ENCODE measurements at places on chromosomes 2 and 18.

GRCh38 chr2:9897331-9897737 is 54.1 kb downstream of the TAF1B start:
- peaks cover 9% of the 10 kb centered on the region for H3K36me3 ChIP-seq
- DNase-seq = no peak
- H3K27ac ChIP-seq = no peak overlapping the region
- no peak overlapping the region for H3K4me3 ChIP-seq

GRCh38 chr2:130912471-130912870 is 75.8 kb downstream of the ARHGEF4 start:
- no peak for DNase-seq
- H3K36me3 ChIP-seq = no peaks in the 10 kb centered on the region
- H3K27me3 ChIP-seq = peaks cover 29% of the 10 kb centered on the region
- H3K4me3 ChIP-seq = no peak overlapping the region

- no peak for DNase-seq
- H3K27ac ChIP-seq = no peak overlapping the region
- no peaks in the 10 kb centered on the region for H3K27me3 ChIP-seq
- H3K36me3 ChIP-seq = no peaks in the 10 kb centered on the region
Observed at GRCh38 chr2:14557111-14557510, 75.4 kb upstream of the LRATD1 start.

DNA sequence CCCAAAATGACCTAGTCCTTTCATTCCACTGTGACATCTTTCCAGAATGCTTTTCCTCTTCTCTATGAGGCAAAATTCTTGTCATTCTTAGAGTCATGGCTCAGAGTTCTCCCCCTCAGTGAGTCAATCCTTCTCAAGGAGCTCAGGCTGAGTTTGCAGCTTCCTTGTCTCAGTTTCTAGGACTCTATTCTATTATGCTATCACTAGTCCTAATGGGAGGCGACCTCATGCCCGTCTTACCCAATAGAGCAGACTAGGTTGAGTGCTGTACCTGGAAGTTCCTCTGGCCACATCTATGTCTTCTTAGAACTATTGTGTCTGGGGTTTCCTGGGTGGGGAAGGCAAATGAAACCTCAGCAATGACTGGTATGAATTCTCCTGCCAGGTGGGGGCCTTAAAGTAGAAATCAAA is 51.5 kb downstream of the HAUS1 start:
- H3K27me3 ChIP-seq = no peaks in the 10 kb centered on the region
- no peak overlapping the region for H3K27ac ChIP-seq
- H3K36me3 ChIP-seq = no peaks in the 10 kb centered on the region
- H3K4me3 ChIP-seq = no peak overlapping the region
- H3K4me1 ChIP-seq = peaks cover 2% of the 10 kb centered on the region

DNA sequence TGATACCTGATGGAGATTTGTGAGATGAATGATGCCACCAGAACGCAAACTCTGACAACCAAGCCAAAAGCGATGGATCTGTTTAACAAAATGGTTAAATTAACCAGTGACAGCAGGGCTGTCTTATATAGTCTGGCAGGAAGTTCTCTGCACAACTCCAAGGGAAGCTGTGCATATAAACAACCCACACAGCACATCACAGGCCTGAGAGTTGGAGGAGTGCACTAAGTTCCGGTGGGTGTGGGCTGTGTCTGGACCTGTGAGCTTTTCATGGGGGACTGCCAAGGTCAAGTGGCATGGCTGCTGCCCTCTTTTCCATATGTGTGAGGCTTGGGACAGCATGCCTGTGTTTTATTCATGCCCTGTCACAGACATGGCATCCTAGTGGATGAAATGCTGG is 414.6 kb upstream of the TRIB2 start:
- H3K4me3 ChIP-seq = no peak overlapping the region
- H3K36me3 ChIP-seq = no peaks in the 10 kb centered on the region
- no peak overlapping the region for H3K27ac ChIP-seq
- DNase-seq = no peak
- H3K4me1 ChIP-seq = peaks cover 7% of the 10 kb centered on the region

DNA sequence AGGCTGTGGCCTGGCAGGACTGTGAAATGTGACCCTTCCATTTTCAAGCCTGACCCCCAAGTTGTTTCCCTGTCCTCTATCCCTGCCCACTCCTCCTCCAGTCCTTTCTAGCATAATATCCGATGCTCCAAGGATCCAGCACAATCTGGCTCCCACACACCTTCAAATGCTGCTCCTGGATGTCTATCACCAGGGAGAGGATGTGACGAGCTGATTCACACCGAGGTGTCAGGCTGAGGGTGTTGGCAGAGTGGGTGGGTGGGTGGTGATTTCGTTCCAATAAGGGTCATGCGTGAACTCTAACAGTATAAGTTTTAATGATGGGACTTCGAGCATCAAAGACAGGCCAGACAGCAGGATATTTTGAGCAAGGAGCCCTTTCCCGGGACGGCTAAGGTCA is 107.8 kb downstream of the CELF4 start:
- no peak overlapping the region for H3K27ac ChIP-seq
- H3K36me3 ChIP-seq = no peaks in the 10 kb centered on the region
- no peak for DNase-seq
- H3K4me1 ChIP-seq = no peaks in the 10 kb centered on the region
- H3K4me3 ChIP-seq = no peak overlapping the region

DNA sequence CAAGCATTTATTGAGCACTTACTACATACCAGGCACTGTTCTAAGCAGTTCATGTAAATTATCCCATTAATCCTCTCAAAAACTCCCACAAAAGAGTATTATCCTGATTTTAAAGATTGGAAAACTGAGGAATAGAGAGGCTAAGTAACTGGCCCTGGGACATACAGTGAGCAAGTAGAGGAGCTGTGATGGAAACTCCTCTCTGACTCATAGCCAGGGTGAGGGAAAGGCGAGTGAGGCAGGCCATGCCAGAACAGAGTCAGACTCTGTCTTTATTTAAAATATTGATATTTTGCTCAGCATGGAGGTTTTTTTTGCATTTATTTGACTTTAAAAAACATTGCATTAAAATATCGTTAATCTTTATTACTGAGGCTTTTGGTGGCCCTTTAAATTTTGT is 208.0 kb downstream of the LOXHD1 start:
- peaks cover 19% of the 10 kb centered on the region for H3K36me3 ChIP-seq
- H3K27me3 ChIP-seq = no peaks in the 10 kb centered on the region
- no peak overlapping the region for H3K27ac ChIP-seq

DNA sequence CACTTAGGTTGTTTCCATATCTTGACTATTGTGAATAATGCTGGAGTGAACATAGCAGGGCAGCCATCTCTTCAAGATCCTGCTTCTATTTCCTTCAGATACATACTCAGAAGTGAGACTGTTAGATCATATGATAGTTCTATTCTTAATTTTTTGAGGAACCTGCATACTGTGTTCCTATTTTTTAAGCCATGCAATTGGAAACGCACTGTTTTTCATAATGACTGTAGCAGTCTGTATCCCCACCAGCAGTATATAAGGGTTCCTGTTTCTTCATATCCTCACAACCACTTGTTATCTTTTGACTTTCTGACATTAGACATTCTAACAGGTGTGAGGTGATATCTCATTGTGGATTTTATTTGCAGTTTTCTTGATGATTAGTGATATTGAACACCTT is 15.5 kb downstream of the NEURL3 start:
- H3K27ac ChIP-seq = peak overlapping the region; percentile 19
- H3K4me3 ChIP-seq = no peak overlapping the region
- no peak for DNase-seq
- H3K4me1 ChIP-seq = peaks cover 22% of the 10 kb centered on the region
- H3K36me3 ChIP-seq = no peaks in the 10 kb centered on the region

- no peak overlapping the region for H3K4me3 ChIP-seq
- H3K36me3 ChIP-seq = no peaks in the 10 kb centered on the region
- H3K4me1 ChIP-seq = no peaks in the 10 kb centered on the region
- no peaks in the 10 kb centered on the region for H3K27me3 ChIP-seq
Observed at GRCh38 chr18:13545955-13546354, 180.4 kb downstream of the FAM210A start.

- H3K36me3 ChIP-seq = no peaks in the 10 kb centered on the region
- H3K27me3 ChIP-seq = no peaks in the 10 kb centered on the region
Observed at GRCh38 chr2:240701091-240701735, 9.5 kb downstream of the AQP12A start.

- no peak overlapping the region for H3K4me3 ChIP-seq
- no peak for DNase-seq
- no peaks in the 10 kb centered on the region for H3K27me3 ChIP-seq
Observed at GRCh38 chr18:79533146-79533545, 137.4 kb downstream of the NFATC1 start.

- H3K4me1 ChIP-seq = no peaks in the 10 kb centered on the region
- H3K27me3 ChIP-seq = peaks cover 3% of the 10 kb centered on the region
- no peak overlapping the region for H3K27ac ChIP-seq
- H3K36me3 ChIP-seq = no peaks in the 10 kb centered on the region
- H3K4me3 ChIP-seq = no peak overlapping the region
- DNase-seq = no peak
Observed at GRCh38 chr2:199543606-199544172, 86.0 kb upstream of the SATB2 start.

- H3K27ac ChIP-seq = no peak overlapping the region
- H3K4me3 ChIP-seq = no peak overlapping the region
- DNase-seq = no peak
- peaks cover 5% of the 10 kb centered on the region for H3K4me1 ChIP-seq
- no peaks in the 10 kb centered on the region for H3K27me3 ChIP-seq
Observed at GRCh38 chr18:59908799-59909198, 9.0 kb downstream of the PMAIP1 start.

DNA sequence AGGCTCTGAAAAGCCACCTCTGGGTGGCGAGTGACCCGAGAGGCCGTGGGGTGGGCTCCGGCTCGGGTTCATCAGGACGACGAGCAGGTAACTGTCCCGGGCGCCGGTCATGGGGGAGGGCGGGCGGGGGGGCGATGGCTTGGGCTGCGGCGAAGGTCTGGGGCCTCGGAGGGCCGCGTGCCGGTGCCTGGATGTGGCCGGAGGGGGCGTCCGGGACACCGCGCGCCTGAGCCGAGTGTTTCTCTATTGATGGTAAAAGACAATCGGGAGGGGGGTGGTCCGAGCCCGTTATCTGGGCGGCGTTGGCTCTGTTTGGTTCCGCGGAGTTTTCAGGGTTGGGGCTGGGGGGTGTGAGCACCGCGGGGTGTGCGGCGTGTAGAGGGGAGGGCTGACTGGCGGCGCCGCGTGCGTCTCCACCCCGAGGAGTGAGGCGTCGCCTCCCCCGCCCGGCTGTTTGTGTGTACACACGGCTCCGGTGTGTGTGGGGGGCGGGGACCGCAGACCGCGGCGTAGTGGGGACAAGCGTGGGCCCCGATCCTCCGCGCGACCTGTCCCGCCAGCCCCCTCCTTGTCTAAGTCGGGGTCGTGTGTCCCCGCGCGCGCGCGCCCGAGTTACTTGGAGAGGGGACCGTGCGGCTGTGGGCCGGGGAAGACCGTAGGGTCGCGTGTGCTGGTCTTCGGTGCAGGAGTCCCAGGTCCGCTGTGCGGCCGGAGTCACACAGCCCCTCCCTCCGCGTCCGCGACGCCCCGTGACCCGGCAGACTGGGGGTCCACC is 1.6 kb downstream of the CTIF start:
- peak overlapping the region; percentile 73 for H3K27ac ChIP-seq
- peak; percentile 89 for DNase-seq
- H3K4me3 ChIP-seq = peak overlapping the region; percentile 69
- H3K27me3 ChIP-seq = peaks cover 24% of the 10 kb centered on the region

- no peak overlapping the region for H3K4me3 ChIP-seq
- no peaks in the 10 kb centered on the region for H3K36me3 ChIP-seq
- peaks cover 5% of the 10 kb centered on the region for H3K4me1 ChIP-seq
- H3K27ac ChIP-seq = no peak overlapping the region
- DNase-seq = no peak
Observed at GRCh38 chr18:62739911-62740310, 24.6 kb downstream of the PHLPP1 start.

DNA sequence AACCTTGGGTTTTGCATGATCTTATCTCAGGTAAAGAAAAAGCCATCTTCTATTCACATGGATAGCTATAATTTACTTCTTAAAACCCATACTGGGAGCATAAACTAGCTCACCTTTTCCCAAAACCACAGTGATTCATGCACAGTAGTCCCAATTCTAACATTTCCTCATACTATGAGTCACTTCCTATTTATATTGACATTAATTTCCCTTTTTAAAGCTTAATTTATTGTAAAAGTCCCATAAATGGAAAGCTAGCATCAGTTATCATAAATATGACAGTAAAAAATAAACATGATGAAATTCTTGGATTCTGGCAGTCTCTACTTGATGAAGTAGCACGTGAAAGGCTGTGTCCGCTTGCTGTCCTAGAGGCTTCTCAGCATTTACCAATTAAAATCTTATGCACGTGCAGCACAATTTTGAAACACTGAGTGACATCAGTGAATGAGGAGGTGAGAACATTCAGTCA is 180.1 kb downstream of the CDH2 start:
- no peak for DNase-seq
- H3K4me1 ChIP-seq = no peaks in the 10 kb centered on the region
- H3K27me3 ChIP-seq = no peaks in the 10 kb centered on the region
- no peaks in the 10 kb centered on the region for H3K36me3 ChIP-seq
- H3K27ac ChIP-seq = no peak overlapping the region

DNA sequence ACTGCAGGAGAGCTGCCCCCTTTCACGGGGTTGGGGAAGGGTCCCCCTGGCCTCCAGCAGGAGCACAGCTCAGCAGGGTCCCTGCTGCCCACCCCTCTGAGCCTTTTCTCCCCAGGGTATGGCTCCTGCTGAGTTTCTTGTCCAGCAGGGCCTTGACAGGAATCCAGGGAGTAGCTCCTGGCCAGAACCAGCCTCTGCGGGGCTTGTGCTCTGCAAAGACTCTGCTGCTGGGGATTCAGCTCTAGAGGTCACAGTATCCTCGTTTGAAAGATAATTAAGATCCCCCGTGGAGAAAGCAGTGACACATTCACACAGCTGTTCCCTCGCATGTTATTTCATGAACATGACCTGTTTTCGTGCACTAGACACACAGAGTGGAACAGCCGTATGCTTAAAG is 21.2 kb downstream of the FOSL2 start:
- peaks cover 10% of the 10 kb centered on the region for H3K4me1 ChIP-seq
- peak; percentile 54 for DNase-seq
- no peaks in the 10 kb centered on the region for H3K27me3 ChIP-seq
- no peak overlapping the region for H3K4me3 ChIP-seq
- H3K27ac ChIP-seq = peak overlapping the region; percentile 92

DNA sequence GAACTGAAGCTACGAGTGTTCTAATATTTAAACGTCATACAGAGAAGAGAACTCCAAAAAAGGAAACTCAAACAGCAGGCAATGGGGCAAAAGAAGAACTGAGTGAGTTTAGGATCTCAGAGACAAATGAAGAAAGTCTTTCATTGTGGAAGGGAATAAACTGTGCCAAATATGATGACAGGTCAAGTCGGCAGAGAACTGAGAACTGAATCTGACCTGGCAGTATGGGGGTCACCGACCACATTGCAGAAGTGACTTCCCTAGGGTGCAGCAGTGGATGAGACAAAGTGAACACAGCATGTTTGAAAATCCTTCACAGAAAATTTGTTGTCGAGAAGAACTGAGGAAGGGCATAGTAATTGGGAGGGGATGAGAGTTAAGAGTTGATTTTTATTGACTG is 55.9 kb downstream of the TTC21B start:
- H3K4me1 ChIP-seq = peaks cover 5% of the 10 kb centered on the region
- no peak overlapping the region for H3K4me3 ChIP-seq
- H3K27ac ChIP-seq = peak overlapping the region; percentile 11
- H3K27me3 ChIP-seq = no peaks in the 10 kb centered on the region
- peaks cover 93% of the 10 kb centered on the region for H3K36me3 ChIP-seq
